ENCODE measurements at places on chromosomes 4 and X. TPM values are rescaled to one million over a fixed set of nuclear protein-coding genes. Genes with fewer than 3 reads are reported as not detected.
A peak's percentile ranks its signal among the peaks of the same experiment; 100 is the strongest.

GRCh38 chrX:15438332-15438731 lies 54.1 kb upstream of the VEGFD start:
- H3K4me1 ChIP-seq: no peaks in the 10 kb centered on the region
- no peaks in the 10 kb centered on the region for H3K36me3 ChIP-seq
- DNase-seq: peak; percentile 17
- H3K27ac ChIP-seq: no peak overlapping the region
- no peaks in the 10 kb centered on the region for H3K27me3 ChIP-seq
- H3K4me3 ChIP-seq: no peak overlapping the region

GRCh38 chr4:108030332-108030731 lies 40.6 kb downstream of the HADH start:
- DNase-seq: no peak
- H3K27ac ChIP-seq: no peak overlapping the region
- H3K27me3 ChIP-seq: no peaks in the 10 kb centered on the region
- peaks cover 8% of the 10 kb centered on the region for H3K36me3 ChIP-seq
- no peaks in the 10 kb centered on the region for H3K4me1 ChIP-seq
- H3K4me3 ChIP-seq: no peak overlapping the region

- H3K27me3 ChIP-seq: no peaks in the 10 kb centered on the region
- no peak overlapping the region for H3K4me3 ChIP-seq
- no peak overlapping the region for H3K27ac ChIP-seq
- H3K4me1 ChIP-seq: no peaks in the 10 kb centered on the region
- no peak for DNase-seq
Measured at GRCh38 chrX:100478714-100479306, 68.7 kb upstream of the PCDH19 start.

GRCh38 chrX:140526171-140526570 lies 21.3 kb upstream of the SOX3 start:
- no peak for DNase-seq
- H3K36me3 ChIP-seq: no peaks in the 10 kb centered on the region
- H3K4me1 ChIP-seq: no peaks in the 10 kb centered on the region
- H3K27ac ChIP-seq: no peak overlapping the region

DNA sequence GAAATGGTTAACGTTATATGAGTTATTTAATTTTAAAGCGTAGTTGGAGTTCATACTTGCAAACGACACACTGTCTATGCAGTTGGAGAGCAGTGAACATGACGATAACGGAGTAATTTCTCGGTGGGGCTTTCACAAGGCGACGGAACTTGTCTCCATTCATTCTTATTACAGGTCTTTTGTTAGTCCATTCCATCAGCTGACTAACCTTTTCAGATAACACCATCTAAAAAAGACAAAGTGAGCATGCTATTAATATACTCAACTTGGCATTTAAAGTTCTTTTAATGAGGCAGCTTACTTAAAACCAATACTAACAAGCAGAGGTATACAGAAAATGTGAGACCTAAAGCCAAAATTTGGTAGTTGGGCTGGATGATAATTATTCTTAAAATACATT lies 19.9 kb downstream of the MAGT1 start:
- H3K4me1 ChIP-seq: no peaks in the 10 kb centered on the region
- no peak overlapping the region for H3K4me3 ChIP-seq
- H3K27me3 ChIP-seq: no peaks in the 10 kb centered on the region
- DNase-seq: no peak
- H3K36me3 ChIP-seq: no peaks in the 10 kb centered on the region

DNA sequence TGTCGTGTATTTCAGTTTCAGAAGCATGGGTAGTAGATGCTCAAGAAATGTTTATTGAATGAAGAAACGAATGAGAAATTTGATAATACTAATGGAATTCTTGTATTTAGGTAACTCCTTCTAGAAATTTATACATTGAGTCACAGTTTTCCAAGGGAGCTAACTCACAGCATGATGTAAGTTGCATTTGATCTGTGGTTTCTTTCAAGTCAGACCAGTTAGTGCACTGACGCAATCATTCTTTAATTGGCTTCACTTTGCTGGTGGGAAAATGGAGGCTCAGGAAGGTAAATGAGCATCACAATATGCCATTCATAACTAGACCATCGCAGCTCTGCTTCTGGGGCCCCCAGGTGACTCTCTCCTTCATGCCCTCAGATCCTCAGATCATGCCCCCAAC lies 17.3 kb upstream of the CWH43 start:
- H3K27me3 ChIP-seq: no peaks in the 10 kb centered on the region
- DNase-seq: no peak
- no peaks in the 10 kb centered on the region for H3K36me3 ChIP-seq
- no peak overlapping the region for H3K27ac ChIP-seq
- H3K4me3 ChIP-seq: no peak overlapping the region

SLIT2 gene
- 0.01 TPM for polyA plus RNA-seq

FOXR2 gene
- polyA plus RNA-seq: not detected
